ENCODE measurements at places on chromosomes 1 and 21.

- DNase-seq: no peak
Measured at GRCh38 chr1:13801232-13801631, 101.2 kb downstream of the PRDM2 start.

GRCh38 chr21:44940116-44940631 is 345 bp downstream of the SLX9 start:
- DNase-seq: no peak

- no peak for DNase-seq
Measured at GRCh38 chr21:29677326-29677725, 262.5 kb downstream of the GRIK1 start.

DNA sequence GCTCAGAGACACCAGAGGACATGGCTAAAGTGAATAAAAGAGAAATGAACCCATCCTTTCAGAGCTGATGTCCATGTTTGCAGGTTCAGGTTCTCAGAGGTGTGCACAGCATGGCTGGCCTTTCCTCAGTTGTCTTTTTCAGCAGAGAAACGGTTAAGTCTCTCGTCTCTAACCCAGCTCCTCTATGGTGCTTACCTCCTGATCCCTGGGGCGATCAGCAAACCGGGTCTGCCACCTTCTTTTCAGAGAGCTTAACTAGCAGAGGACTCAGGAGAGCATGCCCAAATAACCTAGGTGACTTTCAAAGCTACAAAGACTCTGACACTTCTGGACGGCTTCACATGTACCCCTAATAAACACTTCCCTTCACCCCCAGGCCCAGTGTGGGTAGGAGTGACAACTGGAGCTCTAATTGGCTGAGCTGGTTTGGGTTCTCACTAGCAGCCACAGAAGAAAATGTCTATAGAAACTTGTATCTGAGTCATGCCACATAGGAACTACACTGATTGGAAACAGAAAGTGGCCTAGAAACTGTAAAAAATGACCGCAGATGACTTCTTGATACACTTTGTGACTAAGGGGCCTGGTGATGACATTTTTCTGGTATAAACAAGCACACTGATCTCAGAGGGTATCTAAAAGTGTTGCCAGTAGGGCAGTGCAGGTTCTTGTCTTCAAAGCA is at the start of gene AIM2:
Gene AIM2, minus strand, starts transcription at position 329 of the 682 bp plus-strand sequence. CDS start 3,267 bp downstream, outside the sequence.
- DNase-seq: peak; percentile 92

GRCh38 chr1:155168456-155169210 is 4.5 kb downstream of the KRTCAP2 start:
- DNase-seq: no peak

DNA sequence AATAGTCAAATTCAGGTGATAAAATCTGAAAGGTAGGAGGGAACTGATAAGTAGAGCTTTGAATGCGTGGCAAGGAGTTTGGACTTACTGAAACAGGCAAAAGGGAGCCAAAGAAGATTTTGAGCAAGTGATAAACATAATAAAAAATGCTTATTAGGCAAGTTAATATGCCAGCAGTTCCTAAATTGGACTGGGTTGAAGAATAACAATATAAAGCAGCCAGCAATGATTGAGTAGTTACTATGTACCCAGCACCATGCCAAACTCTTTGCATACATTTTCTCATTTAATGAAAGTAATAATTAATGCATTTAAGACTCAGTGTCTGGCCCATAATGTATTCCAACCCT is 23.8 kb upstream of the AHCYL1 start:
- DNase-seq: no peak

- DNase-seq: no peak
Measured at GRCh38 chr1:33364565-33364918, 43.6 kb upstream of the A3GALT2 start.

GRCh38 chr1:245500546-245500945 is 345.8 kb downstream of the KIF26B start:
- DNase-seq: no peak

- no peak for DNase-seq
Measured at GRCh38 chr21:42398436-42399028, 2.7 kb upstream of the TMPRSS3 start.

- DNase-seq: no peak
Measured at GRCh38 chr1:156367383-156368156, 1.4 kb upstream of the RHBG start.

DNA sequence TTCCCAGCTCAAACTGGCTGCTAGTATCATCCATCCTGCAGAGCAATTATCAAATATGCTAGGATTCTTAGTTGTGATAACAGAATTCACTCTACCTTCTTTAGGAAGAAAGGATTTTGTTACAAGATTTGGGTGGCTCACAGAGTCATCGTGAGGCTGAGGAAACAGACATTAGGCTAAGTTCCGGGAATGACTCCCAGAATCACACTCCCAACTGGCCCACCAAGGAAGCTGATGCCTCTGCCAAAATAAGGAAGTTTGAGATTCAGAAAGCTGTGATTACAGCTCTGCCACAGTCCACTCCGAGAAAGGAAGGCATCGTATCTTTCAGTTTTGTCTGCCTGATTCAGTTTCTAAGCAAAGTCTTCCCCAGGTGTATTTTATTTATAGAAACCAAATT is 50.6 kb upstream of the LYPLAL1 start:
- no peak for DNase-seq

DNA sequence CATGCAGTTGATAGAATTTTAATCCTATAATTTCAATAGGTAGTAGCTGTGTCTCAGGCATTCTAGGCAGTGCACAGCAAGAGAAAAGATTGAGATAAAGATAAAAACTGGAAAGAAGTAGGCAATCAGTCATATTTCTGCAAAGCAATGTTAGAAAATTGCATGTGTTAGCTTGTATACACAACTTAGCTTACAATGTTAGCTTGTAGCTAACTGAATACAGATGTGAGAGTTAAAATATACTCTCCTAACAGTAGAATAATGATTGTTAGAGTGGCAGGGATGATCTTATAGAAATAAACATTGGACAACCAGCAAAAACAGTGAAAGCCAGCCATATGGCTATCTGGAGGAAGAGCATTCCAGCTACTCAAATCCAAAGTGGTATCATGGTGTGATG is 29.0 kb downstream of the PTPRC start:
- DNase-seq: no peak

- DNase-seq: no peak
Measured at GRCh38 chr1:216090556-216090955, 332.7 kb downstream of the USH2A start.

DNA sequence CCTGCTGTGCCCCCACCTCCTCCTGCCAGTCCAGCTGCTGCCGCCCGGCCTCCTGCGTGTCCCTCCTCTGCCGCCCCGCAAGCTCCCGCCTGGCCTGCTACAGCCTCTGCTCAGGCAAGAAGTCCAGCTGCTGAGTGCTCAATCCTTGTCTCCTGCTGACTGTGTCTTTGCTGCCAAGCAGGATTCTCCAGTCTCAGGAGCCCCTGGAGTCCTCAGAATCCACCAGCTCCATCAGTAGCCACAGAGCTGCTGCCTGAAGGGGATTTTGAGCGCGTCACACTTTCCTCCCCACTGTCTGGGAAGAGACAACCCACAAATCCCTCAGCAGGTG is 973 bp downstream of the KRTAP10-11 start:
- no peak for DNase-seq

DNA sequence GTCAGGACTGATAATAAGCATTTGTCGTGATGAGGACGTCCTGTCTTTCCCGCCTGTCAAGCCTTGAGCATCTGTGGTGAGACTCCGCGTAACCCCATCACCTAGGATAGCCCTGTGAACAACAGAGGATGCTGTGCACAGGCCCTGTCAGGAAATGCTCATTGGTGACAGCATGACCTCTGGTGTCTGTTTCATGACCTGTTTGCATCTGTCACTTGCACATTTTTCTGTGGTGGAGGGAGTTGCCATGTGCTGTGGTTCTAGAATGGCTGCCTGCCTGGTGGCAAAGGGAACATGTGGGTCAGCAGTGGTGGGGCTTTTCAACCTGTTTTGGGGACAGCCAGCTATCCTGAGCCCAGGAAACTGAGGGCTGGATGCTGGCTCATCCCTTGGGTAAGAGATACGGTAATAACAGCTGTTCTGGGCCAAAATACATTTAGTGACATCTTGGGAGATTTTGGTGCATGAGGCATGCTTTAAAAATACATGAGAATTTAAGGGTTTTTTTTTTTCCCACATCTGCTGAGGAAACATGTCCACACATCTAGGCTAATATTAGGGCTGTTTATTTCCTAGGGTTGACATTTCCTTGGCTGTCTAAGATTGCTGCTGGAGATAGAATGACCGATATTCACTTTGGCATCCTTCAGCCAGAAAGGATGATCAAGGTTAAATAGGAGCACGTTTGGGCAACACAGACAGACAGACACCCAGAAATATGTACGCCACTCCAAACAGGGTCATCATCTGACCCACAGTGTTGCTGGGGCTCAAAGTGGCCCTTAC is 52.9 kb downstream of the KCNC4 start:
- peak; percentile 3 for DNase-seq

- no peak for DNase-seq
Measured at GRCh38 chr1:48969971-48970370, 193.3 kb upstream of the BEND5 start.
